Renal cortical epithelial cell (primary cell): ENCODE measurements at places on chromosomes 5 and 9.

GRCh38 chr9:5582835-5583195, 46.1 kb upstream of the RIC1 start:
- DNase-seq = peak; percentile 81

DNA sequence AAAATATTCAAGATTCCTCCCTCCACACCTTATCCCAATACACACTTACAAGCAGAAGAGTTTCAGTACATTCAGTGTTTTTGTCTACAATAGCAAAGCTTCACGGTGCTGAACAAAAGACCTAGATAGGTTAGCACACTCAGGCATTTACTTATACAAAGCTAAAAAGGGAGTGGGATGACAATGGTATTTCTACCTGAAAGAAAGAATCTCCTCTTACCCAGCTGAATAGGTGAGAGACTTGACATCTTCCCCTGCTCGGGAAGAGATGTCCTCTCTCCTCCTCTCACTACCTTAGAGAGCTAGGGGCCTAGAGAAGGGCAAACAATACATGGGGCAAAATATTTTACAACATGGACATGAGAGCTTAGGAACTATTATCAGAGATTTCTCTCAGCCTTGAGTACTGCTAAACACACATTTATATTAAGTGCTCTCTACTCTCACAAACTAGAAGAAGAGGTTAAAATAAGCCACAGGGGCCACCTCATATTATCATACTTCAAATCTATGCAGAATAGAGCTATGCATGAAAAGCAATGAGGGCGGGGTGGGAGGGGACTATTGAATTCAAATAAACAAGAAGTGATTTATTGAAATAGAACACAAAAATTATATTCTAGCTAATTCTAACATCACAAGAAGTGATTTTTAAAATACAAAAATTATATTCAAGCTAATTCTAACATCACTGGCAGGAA, 38.6 kb upstream of the RNF38 start:
- DNase-seq = no peak

DNA sequence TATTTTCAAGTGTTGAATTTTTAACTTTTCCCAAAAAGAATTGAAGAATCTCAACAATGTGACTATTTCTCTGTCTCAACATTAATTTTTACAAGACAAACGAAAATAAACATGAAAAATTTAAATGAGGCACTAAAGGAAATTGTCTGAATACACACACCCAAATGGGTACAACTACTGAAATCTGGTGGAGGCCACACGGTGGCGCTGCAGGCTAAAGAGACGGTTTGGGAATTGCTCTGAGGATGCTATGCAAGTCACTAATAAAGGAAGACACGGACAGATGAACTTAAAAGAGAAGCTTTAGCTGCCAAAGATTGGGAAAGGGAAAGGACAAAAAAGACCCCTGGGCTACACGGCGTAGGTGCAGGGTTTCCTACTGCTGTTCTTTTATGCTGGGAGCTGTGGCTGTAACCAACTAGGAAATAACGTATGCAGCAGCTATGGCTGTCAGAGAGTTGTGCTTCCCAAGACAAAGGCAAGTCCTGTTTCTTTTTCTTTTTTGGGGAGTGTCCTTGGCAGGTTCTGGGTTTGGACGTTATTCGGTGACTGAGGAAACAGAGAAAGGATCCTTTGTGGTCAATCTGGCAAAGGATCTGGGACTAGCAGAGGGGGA, at the start of gene PCDHB10:
TSS of gene PCDHB10 (plus strand) at position 244 of the 616 bp plus-strand sequence. CDS start at position 444, 200 bp downstream.
- no peak for DNase-seq

- DNase-seq = no peak
Observed at GRCh38 chr5:178113841-178114324, 551 bp downstream of the N4BP3 start.

- DNase-seq = no peak
Observed at GRCh38 chr9:38092200-38092524, 23.1 kb upstream of the SHB start.

DNA sequence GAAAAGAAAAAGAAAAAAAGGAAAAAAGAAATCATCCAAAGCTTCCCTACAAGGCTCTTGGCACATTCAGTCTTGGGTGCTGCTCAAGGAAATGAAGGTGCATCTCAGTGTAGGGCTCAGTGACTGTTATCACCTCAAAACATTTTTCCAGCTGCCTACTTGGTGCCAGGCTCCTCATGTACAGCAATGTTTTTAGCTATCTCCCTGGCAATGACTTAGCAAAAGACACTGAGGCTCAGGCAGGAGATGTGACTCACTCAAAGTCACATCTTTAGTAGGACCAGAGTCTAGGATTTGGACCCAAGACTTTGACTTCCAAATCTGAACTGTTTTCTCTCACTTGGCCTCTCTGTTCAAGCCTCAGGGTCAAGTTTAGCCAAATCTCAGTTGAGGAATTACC, 264.2 kb downstream of the CRB2 start:
- DNase-seq = peak; percentile 2

DNA sequence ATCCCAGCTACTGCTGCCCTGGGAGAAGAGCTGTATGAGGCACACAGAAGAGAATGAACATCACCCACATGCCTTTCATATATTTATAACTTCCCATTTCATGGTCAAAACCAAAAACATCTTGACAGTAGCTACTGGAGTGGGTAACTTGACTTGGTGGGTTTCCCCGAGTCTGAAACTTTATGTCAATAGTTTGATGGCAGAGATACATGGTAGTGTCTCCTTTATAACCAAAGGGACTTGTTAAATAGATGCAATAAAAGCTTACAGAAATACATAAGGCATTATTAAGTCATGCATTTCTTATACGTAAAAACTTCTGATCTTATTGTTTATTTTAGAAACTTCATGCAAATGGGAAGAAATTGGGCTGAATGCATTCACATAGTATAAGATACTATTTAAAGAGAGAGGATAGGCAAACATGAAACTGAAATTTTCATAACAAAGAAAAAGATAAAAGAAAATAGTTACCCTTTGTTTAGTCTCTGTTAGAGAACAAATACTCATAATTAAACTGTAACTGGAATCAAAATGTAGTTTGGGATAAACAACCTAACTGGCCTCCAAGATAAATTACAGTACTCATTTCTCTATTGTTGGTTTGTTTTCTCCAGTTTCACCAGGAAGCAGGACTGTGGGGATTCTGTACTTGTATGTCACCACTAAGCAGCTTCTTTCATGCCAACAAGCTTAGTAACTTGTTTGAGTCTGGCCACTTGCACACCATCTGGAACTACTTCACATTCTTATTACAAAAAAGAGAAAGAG, 459.3 kb upstream of the MEF2C start:
- peak; percentile 46 for DNase-seq

GRCh38 chr9:121404906-121405305, 34.9 kb upstream of the STOM start:
- DNase-seq = no peak

GRCh38 chr5:131436081-131436480, 172.2 kb downstream of the CDC42SE2 start:
- DNase-seq = no peak

DNA sequence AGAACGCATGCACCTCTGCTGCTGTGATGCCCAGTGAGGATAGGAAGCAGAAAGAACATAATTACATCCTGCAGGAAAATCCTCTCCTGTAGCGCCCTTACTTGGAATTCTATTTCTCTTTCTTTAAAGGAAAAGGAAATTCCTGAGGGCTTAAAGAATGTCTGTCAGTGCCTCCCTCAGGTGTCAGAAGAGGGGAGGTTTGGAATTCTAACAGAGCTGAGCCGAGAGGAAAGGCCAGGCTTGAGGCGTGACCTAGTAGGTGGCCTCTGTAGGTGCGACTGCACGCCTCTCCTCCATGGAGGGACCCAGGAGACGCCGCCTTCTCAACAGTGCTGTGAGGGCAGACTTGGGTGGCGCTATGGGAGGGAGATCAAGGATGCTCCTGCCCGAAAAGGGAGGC, 55.9 kb upstream of the ERCC6L2 start:
- no peak for DNase-seq

GRCh38 chr9:72441848-72442607, 77.0 kb upstream of the ZFAND5 start:
- DNase-seq = peak; percentile 93

GRCh38 chr9:136138566-136138965, 19.9 kb upstream of the TMEM250 start:
- no peak for DNase-seq

GRCh38 chr9:84590706-84591105, 78.8 kb upstream of the NTRK2 start:
- DNase-seq = no peak

DNA sequence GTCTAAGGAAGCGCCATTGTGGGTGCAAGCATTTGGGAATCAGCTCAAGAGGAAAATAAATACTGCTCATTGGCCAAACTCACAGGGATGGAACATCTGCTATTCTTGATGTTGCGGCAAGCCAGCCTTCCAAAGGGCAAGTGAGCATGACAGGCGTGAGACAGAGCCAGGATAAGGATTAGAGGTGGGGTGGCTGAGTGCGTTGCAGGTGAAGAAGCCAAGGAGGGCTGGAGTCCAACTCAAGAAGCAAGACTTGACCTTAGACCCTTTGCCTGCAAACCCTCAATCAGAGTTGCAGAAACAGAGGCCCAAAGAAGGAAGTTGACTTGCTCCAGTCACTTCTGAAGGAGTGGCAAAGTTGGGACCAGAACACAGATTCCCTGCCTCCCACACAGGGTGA, 79.4 kb downstream of the WWC1 start:
- no peak for DNase-seq

- no peak for DNase-seq
Observed at GRCh38 chr9:134730761-134731496, 89.3 kb downstream of the COL5A1 start.

DNA sequence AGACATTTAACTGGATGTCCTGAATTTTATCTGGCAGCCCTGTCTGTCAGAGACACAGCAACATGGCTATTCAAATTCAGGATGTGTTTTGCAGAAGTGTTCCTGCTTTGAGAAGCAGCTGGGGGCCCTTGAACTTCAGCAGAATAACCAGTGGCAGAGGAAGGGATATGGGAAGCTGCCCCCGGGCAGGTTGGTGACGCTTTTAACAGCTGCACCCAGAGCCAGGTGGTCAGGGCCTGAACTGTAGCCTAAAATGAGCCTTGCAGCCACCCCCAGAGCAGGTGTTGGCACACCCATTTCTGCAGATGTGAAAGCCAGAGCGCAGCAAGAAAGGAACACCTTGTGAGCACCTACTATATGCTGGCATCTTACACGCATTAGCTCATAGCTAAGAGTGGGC, 128.7 kb upstream of the BOD1 start:
- DNase-seq = no peak

DNA sequence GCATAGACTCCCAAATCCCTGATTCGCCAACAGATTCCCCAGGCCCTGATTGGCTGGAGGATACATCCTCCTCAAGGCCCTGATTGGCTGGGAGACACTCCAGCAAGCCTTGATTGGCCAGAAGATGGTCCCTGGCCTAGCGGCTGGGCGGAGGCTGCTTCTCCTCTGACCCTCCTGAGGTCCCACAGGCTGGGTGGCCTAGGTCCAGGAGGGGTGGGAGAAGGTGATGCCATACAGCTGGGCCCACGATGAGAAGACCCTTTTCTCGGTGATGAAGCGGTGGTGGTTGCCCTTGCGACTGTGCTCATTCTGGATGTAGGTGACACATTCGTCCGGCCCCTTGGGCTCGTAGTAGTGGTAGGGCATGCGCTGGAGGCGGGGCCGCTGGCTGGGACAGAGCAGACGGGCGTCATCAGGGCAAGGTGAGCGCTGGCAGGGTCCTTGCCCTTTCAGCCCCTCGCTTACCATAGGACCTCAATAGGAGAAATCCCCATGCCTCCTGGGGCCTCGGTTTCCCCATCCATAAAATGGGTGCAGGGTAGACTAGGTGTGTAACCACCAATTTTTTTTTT, 9.0 kb upstream of the AK1 start:
- DNase-seq = no peak

GRCh38 chr5:155017610-155018009, 4.1 kb downstream of the KIF4B start:
- no peak for DNase-seq

DNA sequence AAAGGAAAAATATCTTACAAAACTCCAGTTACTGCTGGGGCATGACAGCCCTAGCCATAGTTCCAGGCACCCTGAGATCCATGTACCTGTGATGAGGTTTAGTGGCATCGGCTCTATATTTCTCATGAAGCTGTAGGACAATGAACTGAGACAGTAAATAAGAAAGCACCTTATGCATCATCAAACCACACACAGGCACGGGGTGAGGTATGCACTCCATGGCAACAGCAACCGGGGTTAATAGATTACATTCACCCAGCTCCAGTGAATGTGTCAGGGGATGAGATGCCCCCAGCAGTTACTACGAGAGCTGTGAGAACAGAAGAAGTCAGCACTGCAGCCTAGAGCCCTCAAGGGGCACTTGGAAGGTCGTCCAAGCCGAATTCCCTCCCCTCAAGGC, 162.0 kb upstream of the S1PR3 start:
- DNase-seq = peak; percentile 87

GRCh38 chr5:142360607-142361120, 35.8 kb upstream of the SPRY4 start:
- DNase-seq = peak; percentile 48

GRCh38 chr5:10140195-10140973, 109.3 kb downstream of the ATPSCKMT start:
- no peak for DNase-seq

DNA sequence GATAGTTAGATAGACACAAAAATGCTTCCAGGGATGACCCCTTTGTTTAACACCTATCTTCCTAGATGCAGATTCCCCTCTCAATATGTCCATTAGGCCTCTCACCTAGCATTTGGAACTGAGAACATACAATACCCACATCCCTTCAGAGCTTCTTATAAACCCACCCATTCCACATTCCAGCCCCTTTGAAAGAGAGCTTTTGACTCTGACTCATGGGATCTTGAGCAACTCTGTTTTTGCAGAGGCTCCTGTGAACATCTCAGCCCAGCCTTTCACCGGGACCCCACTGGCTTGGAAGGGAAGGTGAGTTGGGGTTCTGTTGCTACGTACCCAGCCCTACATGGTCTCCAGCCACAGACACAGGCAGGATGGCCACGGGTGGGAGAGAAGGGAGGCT, 195.5 kb downstream of the FRMD3 start:
- peak; percentile 18 for DNase-seq

GRCh38 chr9:92877531-92878430, at the start of gene ZNF484:
Gene ZNF484, minus strand, starts transcription at chr9:92878038. Its CDS starts 3,009 bp downstream, at chr9:92875029.
- DNase-seq = peak; percentile 97

- DNase-seq = no peak
Observed at GRCh38 chr5:98498028-98498427, 275.4 kb upstream of the RGMB start.

DNA sequence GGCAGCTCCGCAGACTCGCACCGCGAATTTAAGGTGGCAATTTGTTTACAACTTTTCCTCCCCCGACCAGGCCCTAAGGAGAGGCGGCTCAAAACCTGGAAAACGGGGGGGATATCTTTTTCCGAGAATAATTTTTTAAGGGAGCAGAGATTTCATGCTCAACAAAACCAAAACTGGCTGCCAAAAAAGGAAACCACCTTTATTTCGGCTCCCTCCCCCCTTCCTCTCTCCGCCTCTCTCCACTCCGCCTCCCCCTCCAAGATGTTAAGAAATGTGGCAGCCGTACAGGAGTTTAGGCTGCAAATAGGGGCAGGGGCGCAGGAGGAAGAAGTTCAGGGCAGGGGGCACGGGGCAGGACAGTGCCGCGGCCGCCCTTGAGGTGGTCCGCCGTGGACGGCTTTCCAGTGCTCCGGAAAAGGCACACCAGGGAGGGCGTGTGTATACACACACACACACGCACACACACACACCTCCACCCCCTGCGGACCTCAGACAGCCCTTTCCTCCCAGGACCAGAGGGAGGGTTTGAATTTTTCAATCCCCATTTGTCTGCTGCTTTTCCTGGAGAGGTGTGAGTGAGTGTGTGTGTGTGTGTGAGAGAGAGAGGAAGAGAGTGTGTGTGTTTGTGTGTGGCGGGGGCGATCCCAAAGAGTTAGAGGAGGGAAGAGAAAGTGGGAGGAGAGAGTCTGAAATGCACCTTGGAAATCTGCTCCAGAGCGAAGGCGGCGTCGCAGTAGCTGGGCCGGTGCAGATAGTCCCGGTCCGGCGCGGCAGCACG, 9.1 kb downstream of the PTCH1 start:
- peak; percentile 68 for DNase-seq
